Kidney capillary endothelial cell (primary cell): ENCODE measurements at places on chromosomes 16 and 17.
A peak's percentile ranks its signal among the peaks of the same experiment; 100 is the strongest.

DNA sequence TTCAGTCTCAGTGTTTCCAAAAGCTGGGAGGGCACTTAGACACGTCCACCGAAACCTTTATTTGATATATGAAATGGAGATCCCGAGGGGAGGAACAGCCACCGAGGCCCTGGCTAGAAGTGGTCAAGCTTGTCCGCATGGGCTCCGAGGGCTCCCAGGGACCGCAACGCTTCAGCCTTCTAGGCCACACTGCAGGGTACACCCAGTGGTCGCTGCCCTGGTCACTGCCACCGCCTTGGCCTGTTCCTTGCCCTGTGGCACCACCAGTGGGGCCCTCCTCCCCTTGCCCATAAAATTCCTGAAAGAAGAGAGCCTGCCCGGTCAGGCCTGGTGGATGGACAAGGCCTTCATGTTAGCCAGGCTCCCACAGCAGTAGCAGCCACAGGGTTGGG, 43.8 kb upstream of the SMPD3 start:
- no peak for DNase-seq

GRCh38 chr17:1153795-1154546, 25.8 kb downstream of the ABR start:
- DNase-seq, result no peak

- DNase-seq, result no peak
Observed at GRCh38 chr17:8821446-8822105, 22.4 kb upstream of the MFSD6L start.

DNA sequence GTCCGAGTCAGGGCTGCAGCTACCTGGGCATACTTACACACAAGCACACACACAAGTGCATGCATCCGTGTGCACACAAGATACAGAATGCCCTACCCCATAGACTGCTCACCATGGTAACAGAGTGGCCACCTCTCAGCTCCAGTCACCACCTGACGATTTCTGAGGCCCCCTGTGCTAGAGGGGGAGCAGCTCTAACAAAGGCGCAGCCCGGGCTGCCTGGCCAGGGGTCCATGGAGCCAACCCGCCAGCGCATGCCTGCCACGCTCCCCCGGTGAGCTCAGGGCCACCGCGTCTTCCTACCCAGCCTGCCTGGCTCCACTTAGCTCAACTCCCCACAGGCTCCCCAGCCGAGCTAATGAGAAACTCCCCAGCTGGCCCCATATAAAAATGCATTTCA, 75.5 kb downstream of the ZNF423 start:
- DNase-seq, result no peak

DNA sequence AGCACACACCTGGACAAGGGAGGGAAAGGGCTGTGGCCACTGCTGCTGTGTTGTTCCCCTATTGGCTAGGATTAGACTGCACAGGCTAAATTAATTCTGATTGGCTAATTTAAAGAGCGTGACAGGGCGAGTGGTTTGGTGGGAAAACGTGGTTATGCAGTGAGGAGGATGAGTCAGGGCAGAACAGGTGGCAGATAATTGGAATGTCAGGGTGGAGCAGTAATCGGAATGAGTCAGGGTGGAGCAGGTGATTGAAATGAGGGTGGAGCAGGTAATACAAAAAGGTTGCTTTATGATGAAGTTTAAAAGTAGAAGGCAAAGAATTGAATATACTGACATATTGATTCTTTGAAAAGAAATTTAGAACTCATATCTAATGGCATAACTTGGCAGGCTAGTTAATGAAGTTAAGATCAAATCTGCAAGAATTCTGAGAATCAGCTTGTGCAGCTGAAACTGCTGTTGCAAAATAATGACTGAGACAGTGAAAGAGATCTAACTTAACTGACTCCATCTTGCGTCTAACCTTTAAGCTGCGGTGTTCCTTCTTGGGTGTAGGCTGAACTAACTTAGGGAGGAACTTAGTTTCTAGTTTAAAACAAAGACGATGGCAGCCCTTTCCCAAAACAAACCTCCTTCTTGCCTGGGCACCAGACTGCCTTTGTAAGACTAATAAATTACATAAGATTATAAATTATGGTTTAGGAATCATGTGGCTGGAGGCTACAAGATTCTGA, 174.3 kb downstream of the UTP18 start:
- no peak for DNase-seq

GRCh38 chr16:70697594-70698170, 11.8 kb upstream of the MTSS2 start:
- DNase-seq, result no peak

- DNase-seq, result no peak
Observed at GRCh38 chr17:81431545-81432482, 36.6 kb downstream of the BAHCC1 start.

- DNase-seq, result no peak
Observed at GRCh38 chr17:76686538-76687297, 24.0 kb downstream of the MXRA7 start.

DNA sequence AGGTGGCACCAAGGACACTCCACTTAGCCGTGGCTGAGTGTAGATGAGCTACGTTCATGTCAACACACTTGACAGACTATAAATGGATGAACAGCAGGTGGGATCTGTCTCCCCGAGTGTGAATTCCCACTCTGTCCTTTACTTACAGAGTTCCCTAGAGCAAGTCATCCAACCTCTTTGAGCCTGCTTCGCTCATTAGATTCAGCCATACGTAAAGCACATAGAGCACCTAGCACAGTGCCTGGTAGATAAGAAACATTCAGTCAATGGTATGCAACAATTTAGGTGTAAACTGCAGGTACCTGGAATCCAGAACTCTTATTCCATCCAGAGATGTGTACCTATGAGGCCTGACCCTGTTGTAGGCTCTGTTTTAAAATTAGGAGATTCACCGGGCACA, 227.8 kb upstream of the C16orf82 start:
- no peak for DNase-seq

DNA sequence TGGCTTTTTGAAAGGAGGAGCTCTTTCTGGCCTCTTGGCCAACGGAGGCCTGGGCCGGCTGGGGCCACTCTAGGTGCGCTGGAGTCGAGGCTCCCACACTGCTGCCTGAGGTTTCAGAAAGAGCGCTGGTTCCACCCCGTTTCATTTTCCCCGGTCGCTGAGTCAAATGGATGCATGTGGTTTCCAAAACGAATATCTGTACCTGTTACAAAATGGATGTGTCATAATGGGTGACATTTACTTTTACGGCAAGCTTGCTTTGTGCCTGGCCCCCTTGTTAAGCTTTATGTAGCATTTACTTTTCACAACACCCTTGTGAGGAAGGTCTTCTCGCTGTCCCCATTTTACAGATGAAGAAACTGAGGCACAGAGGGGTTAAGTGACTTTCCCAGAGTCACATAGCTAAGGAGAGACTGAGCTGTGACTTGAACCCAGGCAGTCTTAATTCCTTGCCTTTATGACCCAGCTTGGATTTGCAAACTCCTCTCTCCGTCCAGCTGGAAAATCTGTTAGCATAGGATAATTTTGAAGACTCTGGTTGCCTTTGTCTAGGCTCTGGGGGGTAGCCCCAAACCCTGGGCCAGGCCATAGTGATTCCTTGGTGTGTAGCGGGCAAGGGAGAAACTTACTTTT, 10.6 kb downstream of the KSR1 start:
- DNase-seq, result no peak

- DNase-seq, result no peak
Observed at GRCh38 chr17:43515656-43516055, 30.5 kb downstream of the ETV4 start.

- no peak for DNase-seq
Observed at GRCh38 chr16:86354641-86355513, 155.4 kb upstream of the FOXF1 start.

- no peak for DNase-seq
Observed at GRCh38 chr17:10805911-10806310, 2.0 kb upstream of the TMEM238L start.

GRCh38 chr16:12964461-12964860, 63.1 kb downstream of the SHISA9 start:
- DNase-seq, result no peak

GRCh38 chr16:3094289-3095027, 4.6 kb downstream of the ZSCAN10 start:
- peak; percentile 69 for DNase-seq

- DNase-seq, result no peak
Observed at GRCh38 chr17:44745301-44745700, 13.5 kb upstream of the ADAM11 start.

- peak; percentile 73 for DNase-seq
Observed at GRCh38 chr17:35747540-35748017, 5.5 kb downstream of the GAS2L2 start.

DNA sequence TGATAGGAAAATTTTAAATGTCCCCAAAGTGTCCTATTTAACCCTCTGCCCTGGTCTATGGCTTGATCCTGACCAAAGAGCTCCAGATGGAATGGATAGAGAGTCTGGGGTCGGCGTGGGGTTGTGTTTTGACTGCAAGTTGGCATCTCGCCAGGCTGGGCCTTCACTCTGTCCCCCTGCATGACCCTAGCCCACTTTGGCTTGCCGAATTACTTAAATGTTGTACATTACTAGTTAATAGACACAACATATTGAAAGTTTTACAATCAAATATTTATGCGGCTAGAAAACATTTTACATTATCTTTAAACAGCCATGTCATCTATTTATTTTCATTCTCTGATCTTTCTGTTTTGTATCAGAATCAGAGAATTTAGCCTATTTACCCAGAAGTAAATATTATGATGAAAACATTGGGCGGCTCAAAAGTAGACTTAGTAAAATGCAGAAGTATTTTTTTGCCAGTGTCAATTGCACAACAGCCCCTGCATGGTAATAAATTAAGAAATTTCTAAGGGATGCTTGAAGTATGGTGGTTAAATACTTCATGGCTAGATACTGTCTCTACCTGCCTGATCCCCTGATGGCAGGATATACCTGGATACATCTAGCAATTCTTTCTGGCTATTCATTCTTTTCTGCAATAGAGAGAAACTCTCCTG, 18.8 kb upstream of the MYOCD start:
- DNase-seq, result no peak

- DNase-seq, result no peak
Observed at GRCh38 chr17:80452173-80452915, 24.1 kb downstream of the NPTX1 start.

GRCh38 chr16:58459344-58460218, 40.4 kb upstream of the NDRG4 start:
- DNase-seq, result peak; percentile 49

- no peak for DNase-seq
Observed at GRCh38 chr17:50066995-50067394, 11.1 kb downstream of the ITGA3 start.

DNA sequence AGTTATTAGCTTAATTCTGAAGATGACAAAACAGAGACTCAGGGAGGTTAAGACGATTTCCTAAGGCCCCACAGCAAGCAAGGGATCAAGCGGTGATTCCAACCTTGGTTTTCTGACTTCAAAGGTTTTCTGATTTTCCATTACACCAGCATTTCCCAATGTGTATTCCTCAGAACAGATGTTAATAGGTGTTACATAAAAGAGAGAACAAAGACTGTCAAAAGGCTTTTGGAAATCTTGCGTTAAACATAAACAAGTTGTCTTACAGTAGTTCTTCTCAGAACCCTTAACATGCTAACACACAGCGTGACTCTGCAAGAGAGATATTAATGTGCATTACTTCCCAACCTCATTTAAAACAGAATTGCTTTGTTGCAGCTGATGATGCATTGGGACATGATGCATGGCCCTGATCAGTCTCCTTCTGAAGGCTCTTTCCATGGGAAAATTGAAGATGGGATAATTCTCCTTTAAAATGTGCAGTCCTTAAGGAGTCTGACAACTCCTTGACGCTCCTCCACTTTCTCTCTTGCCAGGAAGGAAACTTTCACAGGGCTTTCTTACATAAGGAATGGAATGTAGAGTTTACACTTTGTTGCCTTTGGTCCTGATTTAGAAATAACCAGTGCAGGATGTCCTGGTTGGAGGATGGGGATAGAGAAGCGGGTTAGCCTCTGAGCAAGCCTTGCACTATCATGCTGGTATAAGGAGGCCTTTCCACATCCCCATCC, 21.5 kb upstream of the MMD start:
- DNase-seq, result no peak

DNA sequence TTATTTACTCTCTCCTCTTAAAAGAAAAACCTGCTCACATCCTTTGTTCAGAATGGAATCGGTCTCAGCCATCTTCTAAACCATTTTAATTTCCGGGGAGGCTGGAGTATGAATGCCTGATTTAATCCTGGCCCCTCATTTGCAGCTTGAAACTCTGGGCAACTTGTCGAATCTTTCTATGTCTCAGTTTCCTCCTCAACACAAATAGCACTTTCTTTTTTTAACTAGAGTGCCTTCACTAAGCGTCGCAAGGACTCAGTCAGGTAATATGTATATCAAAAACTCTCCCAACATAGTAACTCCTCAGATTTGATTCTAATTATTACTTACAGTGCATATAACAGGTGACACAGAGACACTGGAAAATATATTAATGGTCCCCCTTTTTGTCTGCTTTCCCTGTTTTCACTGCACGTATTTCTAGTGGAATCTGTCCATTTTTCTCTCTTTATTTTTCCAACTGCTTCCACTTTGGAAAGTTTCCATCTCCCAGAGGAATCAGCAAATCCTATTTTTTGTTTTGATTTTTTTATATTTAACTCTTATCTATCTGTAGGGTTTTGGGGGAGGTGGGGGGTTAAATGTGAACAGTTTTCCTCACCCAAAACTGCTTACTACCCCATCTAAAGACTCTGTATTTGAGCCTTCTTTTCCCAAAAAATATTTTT, 18.6 kb downstream of the SNN start:
- DNase-seq, result no peak

DNA sequence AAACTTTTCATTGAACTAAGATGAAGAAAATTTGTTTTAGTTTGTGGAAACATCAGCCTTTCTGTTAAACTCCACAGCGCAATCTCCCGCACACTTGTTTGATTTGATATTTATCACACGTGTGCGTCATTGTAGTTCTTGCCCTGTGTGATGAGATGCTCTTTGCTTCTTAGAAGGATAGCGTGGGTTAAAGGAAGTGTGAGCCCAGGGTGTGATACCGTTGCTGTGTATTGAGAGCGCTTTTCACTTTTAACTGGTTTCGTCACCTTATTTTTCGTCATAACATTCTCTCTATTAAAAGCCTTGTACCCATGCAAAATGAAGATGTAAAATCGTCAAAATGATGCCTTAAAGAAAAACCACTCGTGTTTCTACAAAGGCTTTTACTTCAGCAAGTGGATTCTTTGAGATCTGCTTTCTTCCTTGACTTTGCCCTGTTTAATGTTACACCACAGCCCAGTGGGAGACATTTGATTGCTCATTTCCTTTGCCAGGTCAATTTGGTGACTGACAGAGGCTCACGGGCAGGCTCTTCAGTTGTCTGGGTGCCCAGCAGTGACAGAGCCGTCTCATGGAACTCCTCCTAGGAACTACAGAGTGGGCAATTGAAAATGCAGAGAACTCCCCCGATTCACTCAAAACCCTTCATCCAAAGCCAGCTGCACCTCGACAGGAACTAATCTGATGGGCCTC, 61.1 kb downstream of the RPA1 start:
- no peak for DNase-seq

GRCh38 chr16:68776821-68777485, 39.9 kb downstream of the CDH1 start:
- no peak for DNase-seq
